ENCODE measurements at places on chromosomes 7 and 10.
A peak's percentile ranks its signal among the peaks of the same experiment; 100 is the strongest.

DNA sequence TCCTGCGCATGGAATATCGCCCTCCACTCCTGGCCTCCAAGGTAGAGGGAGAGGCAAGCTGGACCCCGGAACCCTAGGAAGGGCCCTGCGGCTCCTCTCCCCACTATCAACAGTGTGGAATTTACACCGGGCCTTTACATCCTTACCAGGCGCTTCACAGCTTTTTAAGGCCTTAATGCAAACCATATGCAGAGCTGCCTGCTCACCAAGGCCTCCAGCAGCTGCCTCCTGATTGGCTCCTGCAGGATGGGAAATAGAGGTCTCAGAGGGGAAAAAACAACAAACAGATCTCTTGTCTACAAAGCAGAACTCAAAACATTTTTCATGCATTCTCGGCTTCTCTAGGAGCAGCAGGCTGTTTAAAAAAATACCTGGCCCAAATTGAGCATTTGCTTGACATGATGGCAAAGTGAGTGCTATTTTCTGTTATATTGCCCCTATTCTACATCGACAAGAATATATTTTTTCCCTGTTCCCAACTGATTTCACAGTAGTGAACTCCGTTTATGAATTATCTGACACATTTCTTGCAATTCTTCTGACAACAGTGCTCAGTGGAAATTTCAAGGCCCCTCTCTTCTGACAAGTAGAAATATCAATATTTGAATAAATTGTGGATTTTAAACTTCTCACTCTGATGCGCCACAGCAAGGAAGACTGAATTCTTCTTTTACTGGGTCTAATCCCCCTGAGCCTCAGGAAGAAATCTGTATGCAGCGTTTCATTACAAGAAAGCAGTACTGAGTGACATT, 51.7 kb downstream of the EBF3 start:
- DNase-seq: peak; percentile 77

DNA sequence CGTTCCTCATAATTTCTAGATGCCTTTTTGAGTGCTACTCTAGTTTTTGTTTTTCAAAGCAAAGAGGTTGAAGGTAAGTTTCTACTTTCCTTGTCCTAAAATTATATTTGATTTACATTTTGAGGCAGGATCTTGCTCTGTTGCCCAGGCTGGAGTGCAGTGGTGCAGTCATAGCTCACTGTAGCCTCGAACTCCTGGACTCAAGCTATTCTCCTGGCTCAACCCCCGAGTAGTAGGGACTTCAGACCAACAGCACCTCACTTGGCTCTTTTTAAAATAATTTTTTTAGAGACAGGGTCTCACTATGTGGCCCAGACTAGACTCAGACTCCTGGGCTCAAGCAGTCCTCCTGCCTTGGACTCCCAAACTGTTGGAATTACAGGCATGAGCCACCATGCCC, 14.8 kb downstream of the EIF4EBP2 start:
- no peak for DNase-seq

DNA sequence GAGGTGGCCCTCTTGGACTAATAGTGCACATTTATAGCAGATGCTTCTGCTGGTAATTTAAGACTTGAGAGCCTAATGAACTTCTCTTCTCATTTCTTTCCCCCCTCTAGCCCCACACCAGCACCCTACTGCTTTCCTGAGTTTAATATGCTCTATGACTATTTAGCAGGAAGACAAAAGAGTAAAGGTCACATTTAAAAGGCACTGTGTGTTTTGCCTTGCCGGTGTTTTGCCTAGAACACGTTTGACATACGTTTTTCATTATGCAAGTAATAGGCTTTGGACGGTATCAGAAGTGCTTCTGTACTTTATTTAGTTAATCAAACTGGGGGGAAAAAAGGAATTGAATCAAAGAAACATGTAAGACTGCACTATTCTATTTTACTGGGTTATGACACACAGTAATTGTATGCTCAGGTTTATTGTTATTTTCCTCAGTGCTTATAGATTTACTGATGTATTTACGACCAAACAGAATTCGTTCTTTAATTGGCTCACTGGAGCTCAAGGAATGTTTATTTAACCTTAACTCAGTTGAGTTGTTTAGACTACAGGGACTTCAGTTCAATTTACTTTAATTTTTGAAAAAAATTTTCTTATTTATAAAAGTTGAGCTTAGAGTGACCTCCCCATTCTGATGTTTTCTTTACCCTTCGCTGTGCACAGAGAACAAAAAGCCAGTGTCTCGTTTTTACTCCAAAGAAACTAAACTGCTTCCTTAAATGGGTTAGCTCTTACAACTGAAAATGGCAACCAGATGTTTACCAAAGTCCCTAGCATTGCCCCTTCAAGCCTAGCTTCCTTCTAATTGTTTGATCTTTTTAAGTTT, 35.4 kb downstream of the CPED1 start:
- no peak for DNase-seq

DNA sequence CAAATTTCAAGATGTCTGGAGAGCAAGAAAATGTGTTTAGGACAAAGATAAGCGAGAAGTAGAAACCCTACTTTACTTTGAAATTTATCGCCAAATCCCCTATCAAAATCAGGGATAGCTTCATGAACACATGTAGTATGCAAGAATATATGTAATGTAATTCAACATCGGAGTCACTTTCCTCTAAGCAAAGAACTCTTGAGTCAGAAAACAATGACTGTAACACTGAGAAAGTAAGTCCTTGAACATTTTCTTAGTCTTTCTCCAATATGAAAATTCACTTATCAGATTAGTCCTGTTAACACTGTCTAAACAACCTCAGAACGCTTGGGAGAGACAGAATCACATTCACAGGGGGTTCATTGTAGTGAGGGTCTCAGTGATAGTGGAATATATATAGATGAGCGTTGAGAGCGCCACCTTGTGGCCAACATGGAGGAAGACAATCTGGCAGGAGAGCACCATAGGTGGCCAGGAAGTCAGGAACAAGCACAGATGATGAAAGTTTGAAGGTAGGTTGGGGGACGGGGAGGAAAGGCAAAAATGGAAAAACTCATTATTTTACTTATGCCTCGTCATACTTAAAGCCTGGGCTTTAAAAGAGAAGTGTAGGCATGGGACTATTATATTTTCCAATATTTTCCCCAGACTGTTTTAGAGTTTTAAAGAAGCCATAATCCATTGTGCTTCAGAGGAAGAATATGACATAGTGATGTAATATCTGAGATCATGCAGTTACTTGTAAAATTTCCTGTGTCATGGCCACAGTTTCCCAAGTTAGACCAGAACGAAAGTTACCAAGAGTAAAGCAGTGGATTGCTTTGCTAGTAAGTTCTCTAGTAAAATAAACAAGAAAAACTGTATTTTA, 115.5 kb upstream of the GNAI1 start:
- peak; percentile 72 for DNase-seq

DNA sequence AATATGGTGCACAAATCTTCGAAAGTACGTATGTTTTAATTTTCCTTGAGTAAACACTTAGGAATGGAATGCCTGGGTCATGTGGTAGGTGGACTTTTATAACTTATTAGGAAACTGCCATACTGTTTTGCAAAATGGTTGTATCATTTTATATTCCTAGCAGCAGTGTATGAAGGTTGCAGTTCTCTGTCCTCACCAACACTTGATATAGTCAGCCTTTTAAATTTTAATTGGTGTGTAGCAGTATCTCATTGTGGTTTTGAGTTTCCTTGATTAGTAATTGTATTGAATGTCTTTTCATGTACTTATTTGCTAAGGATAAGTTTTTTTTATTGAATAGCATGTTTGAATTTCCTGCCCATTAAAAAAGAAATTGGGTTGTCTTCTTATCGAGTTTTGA, 926 bp upstream of the PCBD1 start:
- DNase-seq: no peak
